ENCODE measurements at places on chromosomes 2 and 18.

DNA sequence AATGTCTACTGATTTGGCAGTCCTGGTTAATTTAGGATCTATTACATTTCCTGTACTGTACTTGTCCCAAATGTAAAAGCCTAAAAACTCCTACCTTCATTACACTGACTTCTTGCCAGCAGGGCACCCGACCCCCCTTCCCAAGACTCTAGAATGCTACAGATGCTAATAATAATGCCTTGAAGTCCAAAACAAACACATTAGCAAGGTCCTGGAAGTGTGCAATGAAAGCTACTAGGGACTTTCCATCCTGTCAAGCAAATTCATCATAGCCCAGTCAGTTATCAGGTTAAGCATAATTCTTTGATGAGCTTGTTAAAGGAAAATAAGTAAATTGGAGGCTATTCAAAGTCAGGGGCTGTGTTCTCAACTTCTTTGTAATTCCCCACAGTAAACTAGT lies 115.3 kb upstream of the RBBP8 start:
- DNase-seq: no peak

- DNase-seq: no peak
Observed at GRCh38 chr2:64982311-64982857, 6.8 kb upstream of the SLC1A4 start.

DNA sequence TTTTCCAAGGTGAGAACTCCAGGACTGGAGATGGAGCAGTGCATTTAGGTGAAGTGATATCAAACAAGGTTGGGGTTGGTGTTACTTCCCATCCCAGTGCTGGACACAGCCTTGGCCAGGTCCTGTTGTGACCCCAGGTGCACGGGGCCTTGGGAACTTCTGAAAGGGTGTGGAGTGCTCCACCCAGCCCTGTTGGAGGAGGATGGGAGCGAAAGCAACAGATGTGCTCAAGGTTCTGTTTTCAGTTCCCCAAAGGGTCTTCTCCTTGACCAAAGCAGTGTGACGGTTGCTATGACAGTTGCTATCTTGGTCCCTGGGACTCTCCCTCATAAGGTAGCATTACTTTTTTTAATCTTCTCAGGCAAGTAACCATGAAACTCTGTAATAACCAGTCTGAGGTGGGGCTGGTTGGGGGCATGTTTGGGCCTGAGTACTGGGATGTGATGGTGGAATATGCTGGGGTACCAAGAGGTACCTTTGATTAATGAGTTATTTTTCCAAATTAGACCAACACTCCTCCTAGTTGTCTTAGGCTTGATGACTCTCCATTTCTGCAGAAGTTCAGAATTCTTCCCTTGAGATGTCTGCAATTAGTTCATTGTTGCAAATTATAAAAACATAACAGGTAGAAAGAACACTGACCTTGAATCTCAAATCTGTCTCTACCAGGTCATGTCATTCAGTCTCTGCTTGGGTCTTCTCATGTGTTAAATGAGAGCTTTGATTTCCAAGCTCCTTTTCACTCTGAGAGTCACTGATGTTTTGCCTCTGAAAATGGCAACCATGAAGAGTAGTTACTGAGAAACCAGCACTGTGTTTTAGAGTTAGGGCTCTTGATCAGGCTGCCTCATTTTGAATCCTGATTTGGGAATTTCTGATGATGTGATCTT lies 154.5 kb downstream of the RPIA start:
- DNase-seq: peak; percentile 99

DNA sequence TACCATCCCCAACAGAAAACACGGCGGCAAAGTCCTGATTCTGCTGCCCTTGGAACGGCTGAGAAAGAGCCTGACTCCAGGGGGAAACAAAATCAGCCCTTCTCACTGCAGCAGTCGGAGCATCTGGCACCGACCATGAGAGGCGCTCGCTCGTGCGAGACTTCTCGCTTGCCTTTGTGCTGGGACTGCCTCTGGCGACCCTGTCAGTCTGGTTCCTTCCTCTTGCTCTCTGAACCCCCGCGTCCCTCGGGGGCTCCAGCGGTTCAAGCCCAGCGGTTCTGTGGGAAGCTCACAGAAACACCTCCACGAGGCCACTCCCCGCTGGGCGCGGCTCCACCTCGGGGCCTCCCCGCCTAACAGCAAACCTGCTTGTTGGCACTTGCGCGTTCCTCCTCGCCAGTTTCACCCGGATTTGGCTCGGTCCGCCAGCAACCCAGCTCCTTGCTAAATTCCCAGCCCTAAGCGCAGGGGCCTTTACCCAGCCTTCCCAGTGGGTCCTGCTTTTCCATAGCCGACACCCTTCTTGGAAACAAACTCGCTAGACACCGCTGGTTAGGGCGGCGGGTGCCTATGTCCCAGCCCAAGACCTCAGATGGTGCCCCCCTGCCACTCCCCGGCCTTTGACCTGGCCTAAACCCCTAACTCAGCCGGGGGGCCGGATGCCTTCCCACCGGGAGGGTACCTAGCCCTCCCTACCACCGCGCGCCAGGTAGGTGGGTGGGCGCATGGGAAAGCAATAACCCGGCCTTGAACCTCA lies 2.2 kb downstream of the RND3 start:
- DNase-seq: no peak

DNA sequence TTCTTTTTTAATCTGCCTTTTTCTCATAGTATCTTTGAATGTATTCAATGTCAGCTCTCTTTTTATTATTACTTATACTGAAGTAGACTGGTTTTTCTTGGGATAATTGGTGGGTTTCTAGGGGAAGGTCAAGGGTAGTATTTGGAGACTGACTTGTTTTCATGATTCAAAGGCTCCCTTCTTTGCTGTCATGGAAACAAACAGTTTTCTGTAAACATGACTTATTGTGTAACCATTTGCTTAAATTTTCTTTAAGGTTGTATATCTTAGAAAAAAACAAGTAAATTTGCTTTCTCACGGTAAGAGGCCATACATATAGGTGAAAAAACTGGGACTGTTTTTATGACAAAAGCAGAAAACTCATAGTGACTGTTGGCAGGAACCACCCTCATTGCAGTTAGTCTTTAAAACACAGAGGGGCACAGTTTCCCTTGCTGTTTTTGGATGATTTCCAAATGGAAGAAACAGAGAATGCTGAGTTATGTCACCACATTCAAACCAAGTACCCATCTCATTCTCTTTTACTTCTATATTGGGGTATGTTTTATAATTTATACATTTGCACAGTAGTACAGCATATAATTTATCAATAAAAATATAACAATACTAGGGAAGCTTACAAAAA lies 5.8 kb upstream of the RDH14 start:
- DNase-seq: no peak

DNA sequence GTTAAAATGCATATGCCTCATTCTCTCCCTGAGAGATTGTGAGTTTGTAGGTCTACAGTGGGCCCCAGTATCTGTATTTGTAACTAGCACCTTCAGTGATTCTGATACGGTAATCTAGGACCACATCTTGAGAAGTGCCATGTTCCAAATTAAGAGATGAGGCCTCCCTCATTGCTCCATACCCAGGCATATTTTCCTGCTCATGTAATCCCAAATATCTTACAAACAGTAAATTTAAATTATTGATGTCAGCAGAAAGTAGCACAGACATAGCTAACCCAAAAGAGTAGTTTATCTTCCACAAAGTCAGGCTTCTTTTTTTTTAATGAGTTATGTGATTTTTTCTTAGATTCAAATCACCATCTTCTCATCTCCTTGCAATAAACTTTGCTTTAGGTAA lies 263.8 kb downstream of the SETBP1 start:
- DNase-seq: no peak

DNA sequence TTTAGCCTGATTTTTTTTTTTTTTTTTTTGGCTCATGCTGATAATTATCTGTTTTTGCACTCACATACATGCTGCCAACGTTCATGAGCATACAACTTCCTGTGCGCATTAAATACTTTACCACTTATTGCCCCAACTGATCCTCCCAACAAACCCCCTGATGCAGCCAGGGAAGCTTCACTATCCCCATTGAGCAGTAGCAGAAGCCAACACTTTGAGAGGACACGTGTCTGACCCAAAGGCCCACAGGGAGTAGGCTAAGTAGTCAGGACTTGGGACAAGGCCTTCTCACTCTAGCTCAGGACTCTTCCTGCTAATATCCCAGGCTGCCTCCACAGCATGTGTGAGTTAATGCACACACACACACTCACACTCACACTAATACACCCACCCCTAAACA lies 36.2 kb upstream of the MAT2A start:
- DNase-seq: no peak

- no peak for DNase-seq
Observed at GRCh38 chr2:85248773-85249509, 78.8 kb downstream of the TGOLN2 start.

- no peak for DNase-seq
Observed at GRCh38 chr2:136154384-136154783, 36.4 kb upstream of the CXCR4 start.

DNA sequence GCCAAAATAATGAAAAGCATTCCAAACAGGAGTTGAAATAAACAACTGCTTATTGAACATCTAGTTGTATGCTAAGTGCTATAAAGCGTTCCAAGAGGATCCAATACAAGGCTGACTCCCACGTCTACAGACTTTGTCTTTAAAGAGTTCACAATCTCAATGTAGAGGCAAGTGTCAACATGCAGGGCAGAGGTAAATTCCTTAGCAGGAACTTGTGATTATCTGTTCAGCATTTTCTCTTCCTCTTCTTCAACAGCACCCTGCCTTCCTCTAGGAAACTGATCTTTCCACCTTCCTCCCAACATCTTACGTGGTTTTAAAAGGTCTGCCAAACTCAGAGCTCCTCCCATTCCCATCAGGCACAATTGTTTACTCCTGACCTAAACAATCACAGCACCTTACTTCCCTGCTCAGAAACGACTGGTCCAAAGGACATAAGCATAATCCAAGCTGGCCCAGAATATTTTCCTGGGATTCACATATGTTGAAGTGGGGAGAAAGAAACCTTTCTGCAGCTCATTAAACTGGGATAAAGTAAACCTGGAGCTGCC lies 83.9 kb downstream of the ITSN2 start:
- DNase-seq: no peak

- DNase-seq: no peak
Observed at GRCh38 chr2:219225350-219225749, 4.1 kb downstream of the ATG9A start.

- DNase-seq: no peak
Observed at GRCh38 chr18:57175532-57175931, 28.6 kb downstream of the BOD1L2 start.

DNA sequence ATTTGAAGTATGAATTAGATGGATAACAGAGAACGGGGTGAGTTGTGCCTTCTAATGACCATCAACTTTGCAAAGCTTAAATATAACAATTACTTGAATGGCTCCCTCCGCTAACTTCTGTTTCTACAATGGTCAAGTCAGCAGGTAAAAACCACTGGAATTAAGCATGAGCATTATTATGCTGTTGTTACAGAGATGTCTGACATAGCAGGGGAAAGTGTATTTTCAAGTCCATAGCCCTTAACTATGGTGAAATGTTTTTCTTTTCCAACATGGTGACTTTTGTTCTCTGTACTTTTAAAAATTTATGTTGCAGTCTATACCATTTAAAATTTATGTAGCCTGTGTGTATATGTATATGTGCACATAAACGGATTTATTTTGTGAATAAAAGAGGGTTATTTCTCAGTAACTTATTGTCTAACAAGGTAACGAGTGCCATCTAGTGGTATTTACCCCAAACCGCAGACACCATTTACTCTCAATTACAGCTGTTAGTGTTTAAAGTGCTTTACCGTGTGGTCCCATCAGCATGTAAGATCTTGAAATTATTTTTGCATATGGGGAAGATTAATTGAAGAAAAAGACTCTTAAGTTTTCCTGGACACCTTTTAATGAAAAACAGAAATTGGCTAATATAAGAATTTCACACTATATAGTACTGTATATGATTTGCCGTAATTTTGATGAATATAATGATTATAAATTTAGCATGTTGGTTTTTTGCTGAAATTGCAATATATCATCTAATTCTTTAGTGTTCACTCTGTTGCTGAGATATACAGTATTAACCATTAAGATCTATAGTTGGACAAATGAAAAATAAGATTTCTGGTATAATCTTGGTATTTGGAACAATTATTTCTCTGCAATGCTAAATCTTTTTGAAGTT lies 78.2 kb downstream of the UBE2E3 start:
- peak; percentile 34 for DNase-seq

GRCh38 chr18:3268306-3268705 lies 6.4 kb downstream of the MYL12B start:
- DNase-seq: no peak

GRCh38 chr2:84131278-84131830 lies 327.7 kb downstream of the SUCLG1 start:
- DNase-seq: no peak

DNA sequence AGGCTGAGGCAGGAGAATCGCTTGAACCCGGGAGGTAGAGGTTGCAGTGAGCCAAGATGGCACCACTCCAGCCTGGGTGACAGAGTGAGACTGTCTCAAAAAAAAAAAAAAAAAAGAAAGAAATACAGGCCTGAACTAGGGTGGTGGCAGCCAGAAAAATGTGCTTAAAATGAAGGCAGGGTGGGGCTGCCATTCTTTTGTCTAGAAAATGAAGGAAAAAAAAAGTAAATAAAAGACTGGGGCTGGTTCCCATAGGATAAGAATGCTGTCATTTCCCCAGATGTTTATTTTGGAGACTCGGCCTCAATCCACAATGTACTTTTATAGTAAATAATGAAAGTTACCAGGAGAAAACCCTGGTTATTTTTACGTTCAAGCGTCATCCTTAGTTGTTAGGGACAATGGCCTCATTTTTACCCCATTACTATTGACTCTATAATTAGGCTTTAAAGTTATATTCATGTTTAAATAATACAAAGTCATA lies 58.9 kb downstream of the ATP8B1 start:
- DNase-seq: no peak

GRCh38 chr2:235542733-235543127 lies 48.9 kb downstream of the AGAP1 start:
- DNase-seq: no peak

DNA sequence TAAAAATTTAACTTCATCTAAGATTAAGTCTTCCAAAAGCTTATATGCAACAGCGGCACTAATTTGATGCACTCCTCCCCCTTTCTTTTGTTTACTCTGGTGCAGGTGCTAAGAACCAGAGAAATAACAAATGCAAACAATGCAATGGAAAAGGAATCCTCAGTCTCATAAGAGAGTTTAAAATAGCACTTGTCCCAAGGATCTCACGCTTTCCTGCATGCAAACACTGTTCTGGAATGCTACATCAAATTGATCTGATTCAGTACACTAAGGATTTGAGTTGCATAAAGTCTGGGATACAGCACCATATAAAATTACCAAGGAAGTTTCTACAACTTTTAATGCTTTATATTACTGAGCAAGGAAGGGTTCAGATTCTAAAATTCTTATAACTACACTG lies 50.5 kb downstream of the SEPTIN10 start:
- DNase-seq: no peak

DNA sequence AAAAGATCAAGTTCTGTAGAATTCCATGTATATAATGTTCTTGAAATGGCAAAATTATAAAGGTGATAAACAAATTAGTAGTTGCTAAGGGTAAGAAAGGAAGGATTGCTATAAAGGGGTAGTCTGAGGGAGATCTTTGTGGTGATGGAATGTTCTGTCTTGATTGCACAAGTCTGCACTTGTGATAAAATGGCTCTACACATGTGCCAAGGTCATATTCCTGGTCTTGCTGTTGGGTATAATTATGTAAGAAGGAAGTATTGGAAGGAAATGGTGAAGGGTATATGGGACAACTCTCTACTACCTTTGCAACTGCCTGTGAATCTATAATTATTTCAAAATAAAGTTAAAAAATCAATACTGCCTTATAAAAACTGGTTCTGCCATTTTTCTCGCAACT lies 15.3 kb downstream of the SGPP2 start:
- no peak for DNase-seq

Measured in GM12864 (cell line).